ENCODE measurements at places on chromosomes 6 and 20.

- DNase-seq, result no peak
These were observed 41.5 kb downstream of the CD164 start for GRCh38 chr6:109340811-109341210.

- DNase-seq, result no peak
These were observed 73.9 kb downstream of the PKIB start for GRCh38 chr6:122683989-122684651.

- DNase-seq, result peak; percentile 56
These were observed 703 bp downstream of the SNX9 start for GRCh38 chr6:157823528-157824370.

- no peak for DNase-seq
These were observed 1265.4 kb upstream of the GJE1 start for GRCh38 chr6:140867336-140867735.

- DNase-seq, result no peak
These were observed 33.6 kb downstream of the APCDD1L start for GRCh38 chr20:58481481-58482021.

- DNase-seq, result no peak
These were observed 1.4 kb upstream of the EPM2A start for GRCh38 chr6:145736661-145737144.

GRCh38 chr6:75775219-75775618 is 26.2 kb downstream of the MYO6 start:
- no peak for DNase-seq

DNA sequence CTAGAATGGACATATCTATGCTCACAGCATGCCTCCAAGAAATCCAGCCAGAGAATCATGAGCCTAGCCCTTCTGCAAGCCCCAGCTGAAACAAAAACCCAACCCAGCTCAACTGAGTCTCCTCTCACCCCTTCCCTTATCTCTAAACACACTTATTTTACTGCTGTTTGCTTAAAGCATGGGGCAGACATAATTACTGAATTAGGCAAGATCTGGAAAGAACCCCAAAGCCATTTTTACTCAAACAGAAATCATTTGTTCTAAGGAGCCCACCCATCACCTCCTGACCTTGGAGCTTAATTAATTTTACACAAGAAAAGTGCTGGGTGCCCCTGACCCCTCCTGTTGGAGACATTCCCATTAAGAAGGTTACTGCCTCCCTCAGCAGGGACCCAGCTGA is 291.6 kb downstream of the MAFB start:
- no peak for DNase-seq

- no peak for DNase-seq
These were observed 68.9 kb upstream of the KCNQ5 start for GRCh38 chr6:72552938-72553337.

- no peak for DNase-seq
These were observed 562 bp downstream of the TFEB start for GRCh38 chr6:41734666-41735426.

- no peak for DNase-seq
These were observed 50.2 kb downstream of the COL12A1 start for GRCh38 chr6:75155631-75156030.

Data from GM12878 (cell line).